Hindlimb muscle (tissue), 1 donor: ENCODE measurements at places on chromosomes 12 and 14.

DNA sequence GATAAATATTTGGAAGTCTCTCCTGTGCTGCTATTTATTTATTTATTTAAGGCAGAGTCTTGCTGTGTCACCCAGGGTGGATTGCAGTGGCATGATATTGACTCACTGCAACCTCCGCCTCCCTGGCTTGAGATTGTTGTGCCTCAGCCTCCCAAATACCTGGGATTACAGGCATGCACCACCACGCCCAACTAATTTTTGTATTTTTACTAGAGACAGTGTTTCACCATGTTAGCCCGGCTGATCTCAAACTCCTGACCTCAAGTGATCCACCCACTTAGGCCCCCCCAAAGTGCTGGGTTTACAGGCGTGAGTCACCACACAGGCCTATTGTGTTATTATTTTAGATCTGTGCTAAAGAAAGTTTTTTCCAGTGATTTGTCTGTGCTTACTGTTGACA is 225.2 kb downstream of the CCER1 start:
- DNase-seq: no peak

GRCh38 chr12:4443616-4444015 is 2.0 kb downstream of the FGF6 start:
- DNase-seq: no peak

GRCh38 chr14:38496092-38496491 is 240.2 kb upstream of the CLEC14A start:
- peak; percentile 8 for DNase-seq

DNA sequence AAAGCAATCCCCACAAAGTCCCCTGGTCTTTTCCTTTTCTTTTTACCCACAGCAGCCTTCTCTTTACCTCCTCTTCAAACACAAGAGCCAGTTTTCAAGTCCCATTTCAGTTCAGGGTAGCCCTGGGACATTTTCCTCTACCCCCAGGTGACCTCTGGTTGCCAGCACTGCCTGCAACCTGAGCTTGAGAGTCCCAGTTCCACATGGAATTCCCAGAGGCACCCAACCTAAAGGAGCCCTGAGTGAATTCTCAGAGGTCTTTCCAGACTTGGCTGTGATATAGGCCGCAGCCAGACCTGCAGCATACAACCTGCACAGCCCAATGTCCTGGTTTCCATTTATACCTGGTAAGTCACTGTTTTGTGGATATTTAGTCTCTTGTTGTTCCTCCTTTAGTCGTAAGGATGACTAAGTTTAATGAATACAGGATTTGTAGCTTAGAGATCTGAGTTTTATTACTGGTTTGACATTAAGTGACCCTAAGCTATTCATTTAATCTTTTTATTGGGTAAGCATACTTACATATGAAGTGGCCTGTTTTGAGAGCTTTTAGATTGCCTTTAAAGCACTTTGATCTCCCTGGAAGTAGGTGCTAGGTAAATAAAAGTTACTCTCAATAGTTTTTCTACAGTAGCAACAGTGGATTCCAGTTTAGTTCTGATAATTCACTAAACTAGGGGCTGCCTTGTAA is 159.8 kb downstream of the TGFB3 start:
- no peak for DNase-seq

DNA sequence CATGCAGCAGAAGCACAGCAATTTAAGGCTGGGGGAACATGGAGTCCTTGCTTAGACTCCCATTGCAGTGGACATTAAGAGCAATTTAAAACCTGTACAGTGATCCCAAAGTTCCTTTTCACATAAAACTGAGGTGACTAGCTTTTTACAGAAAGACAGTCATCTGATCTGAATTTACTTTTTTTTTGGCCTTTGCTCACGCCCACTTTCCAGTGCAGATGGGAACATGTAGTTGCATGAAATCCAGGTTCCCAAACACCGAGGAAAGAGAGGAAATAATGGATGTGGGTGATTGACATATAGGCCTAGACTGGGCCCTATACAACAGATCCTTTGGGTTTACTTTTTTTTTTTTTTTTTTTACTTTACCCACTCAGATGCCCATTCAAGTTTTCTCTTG is 126.4 kb upstream of the PTPRB start:
- DNase-seq: no peak

- DNase-seq: no peak
Measured at GRCh38 chr14:40119321-40119720, 687.1 kb upstream of the FBXO33 start.

DNA sequence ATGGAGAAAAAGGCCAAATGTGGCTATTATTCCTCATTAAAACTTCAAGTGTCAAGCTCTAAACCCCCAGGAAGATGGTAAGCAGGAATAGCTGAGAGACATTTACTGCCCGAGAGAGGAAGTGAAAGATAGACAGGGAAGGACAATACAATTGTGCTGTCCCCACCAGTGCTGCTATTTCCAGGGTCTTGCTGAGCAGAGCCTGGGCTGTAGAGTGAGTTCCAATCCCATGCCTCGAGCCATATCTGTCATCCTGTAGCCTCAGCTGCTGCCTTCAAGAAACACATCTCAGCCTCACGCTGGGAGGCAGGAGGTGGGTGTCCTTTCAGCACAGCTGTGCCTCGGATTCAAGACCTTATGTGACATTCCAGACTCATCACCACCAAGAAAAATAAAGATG is 114.0 kb downstream of the RPAP3 start:
- no peak for DNase-seq

DNA sequence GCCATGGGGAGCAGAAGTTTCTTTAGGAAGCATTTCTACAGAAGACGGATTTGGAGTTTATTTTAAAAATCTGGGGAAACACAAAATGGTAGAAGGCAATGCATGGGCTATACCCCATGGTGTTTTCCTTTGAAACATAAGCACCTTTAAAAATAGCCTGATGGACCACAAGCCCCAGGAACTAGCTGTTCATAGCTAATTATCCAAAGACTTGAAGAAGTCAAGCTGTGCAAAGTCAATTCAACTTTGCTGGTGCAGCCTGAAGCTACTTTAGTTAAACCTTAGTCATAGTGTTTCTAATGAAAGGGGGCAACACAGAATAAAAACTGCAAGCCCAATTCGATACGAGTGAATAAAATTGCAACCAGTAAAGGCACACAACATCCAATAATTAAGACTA is 732.5 kb downstream of the GALC start:
- no peak for DNase-seq

DNA sequence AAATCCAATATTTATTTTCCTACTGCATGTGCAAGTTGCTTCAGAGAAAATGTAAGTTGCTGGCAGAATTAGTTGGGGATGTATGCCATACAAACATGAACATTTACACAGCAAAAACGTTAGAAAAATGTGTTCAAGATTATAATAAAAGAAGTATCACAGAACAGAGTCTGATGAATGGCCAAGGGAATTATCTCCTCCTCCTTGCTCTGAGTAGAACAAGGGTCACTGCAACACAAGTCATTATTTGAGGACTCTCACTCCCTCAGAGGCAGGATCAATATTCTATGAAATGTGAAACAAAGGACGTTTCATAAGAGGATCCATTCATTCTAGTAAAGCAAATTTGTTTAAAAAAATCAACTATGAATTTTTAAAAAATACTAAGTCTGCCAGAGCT is 177.8 kb downstream of the PRKD1 start:
- no peak for DNase-seq

DNA sequence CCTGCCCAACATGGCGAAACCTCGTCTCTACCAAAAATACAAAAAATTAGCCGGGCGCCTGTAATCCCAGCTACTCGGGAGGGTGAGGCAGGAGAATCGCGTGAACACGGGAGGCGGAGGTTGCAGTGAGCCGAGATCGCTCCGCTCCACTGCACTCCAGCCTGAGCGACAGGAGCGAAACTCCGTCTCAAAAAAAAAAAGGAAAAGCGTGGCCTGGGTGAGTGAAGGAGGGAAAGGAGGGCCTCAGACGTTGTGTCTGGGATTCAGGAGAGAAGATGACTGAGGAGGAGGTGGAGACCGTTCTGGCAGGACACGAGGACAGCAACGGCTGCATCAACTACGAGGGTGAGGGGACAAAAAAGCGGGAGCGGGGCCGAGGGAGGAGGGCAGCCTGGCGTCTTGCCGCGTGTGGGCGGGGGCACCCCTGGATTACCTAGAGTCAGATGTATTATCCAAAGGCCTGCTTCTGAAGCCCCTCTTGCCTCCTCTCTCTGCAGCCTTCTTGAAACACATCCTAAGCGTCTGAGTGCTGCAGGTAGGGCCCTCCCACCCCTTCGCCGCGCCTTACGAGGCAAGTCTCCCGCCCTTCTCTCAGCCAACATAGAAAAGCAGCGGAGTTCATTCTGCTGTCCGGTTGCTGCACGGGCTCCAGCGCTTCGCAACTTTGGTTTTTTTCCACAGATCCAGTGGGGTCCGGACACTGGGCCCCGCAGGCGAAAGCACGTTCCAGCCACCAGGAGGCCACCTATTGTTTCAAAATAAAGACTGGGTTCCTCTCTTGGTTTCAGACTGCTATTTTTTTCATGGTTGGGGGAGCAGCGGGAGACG is 744 bp upstream of the MYL6 start:
- peak; percentile 88 for DNase-seq

- DNase-seq: no peak
Measured at GRCh38 chr12:49296836-49297694, 2.1 kb downstream of the PRPH start.

- no peak for DNase-seq
Measured at GRCh38 chr12:42124764-42125387, 19.8 kb downstream of the GXYLT1 start.

DNA sequence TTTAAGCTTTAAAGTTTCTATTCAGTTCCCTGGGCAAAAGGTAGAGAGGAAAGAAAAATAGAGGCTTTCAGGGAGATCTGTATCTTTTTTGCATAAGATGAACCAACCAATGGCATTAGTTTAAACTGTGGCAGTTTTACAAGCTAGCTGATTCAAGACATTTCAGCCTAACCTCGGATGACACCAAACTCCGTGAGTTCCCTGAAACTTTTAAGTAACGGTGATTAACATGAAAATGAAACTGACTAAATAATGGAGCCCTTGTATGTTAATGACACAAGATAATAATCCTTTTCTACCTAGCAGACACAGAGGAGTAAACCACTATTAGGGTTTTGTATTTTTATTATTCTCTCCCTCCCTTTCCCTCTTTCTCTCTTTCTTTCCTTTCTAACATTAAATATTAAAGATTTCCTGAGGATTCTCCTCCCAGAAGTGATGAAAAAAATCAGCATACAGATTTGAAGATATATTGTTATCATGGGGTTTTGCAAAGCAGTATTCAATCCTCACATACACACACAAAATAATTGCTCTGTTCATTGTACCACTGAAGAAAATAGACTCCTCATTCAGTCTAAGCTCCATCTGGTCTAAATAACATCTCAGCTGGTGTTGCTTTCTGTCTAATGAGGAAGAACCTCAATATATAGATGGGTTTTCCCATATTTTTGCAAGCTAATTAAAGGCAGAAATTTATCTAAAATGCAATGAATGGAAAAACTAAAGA is 483.8 kb downstream of the NOVA1 start:
- DNase-seq: no peak

DNA sequence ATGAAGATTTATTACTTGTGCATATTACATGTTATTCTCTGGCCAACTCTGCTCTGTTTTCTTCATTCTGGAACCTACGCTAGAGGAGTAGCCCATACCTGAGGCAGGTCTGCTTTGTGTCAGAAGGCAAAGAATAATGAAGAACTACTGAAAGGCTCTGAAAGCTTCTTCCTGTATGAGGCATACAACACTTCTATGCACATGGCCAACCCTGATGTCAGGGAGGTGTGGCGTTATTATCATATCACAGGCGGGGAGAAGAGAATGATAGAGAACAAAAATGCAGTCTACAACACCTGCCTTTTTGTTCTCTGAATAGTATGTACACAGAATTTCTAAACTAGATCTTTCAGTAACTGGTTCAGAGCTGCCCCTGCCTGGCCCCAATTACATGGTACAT is 32.5 kb upstream of the CRY1 start:
- no peak for DNase-seq

GRCh38 chr12:64286521-64286920 is 64.4 kb upstream of the KICS2 start:
- DNase-seq: no peak

DNA sequence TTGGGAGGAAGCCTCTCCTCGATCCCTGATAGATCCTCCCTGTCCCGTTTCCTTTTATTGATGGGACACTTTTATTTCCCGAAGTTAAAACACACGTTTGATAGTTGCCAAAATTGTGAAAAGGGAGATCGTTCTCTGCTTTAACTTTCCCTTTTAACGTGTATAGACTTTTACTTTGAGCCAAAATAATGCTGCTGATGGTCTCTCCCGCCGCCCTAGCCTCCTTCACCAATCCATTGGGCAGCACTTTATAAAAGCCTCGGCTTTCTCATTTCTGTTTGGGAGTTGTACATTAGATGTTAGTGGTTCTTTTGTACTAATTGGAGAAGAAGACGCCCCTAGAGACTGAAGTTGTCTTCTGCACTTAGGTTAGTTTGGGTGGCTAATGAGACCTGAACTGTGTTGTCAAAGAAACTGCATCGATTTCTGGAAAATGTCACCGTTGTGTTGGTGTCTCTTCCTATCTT is 1.4 kb downstream of the TMTC2 start:
- DNase-seq: no peak

- no peak for DNase-seq
Measured at GRCh38 chr14:68464711-68465110, 328.2 kb downstream of the ZFP36L1 start.

- no peak for DNase-seq
Measured at GRCh38 chr12:93704122-93704521, 26.9 kb downstream of the CRADD start.

DNA sequence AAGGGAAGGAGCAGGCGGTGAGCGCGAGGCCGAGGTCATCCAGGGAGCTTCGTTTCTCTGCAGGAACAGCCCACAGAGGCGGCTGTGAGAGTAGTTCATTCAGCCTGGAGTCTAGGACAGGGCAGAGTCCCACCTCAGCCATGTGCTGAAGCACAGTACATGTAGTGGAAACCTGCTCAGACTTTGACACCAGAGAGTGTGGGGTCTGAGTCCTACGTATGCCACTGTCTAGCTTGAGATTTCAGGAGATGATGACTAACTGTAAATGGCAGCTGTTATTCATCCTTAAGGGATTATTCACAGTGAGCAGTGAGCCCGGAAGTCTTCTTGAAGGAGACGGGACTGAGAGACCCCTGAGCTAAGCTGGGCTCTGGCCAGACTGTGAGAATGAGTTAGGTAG is 938 bp upstream of the SLC6A13 start:
- DNase-seq: no peak

- DNase-seq: peak; percentile 52
Measured at GRCh38 chr12:109804820-109805761, 28.1 kb downstream of the TRPV4 start.

- DNase-seq: no peak
Measured at GRCh38 chr12:3568695-3569094, 77.7 kb downstream of the PRMT8 start.

GRCh38 chr12:12405882-12406281 is 49.0 kb downstream of the BORCS5 start:
- no peak for DNase-seq

GRCh38 chr14:96058576-96059200 is 19.5 kb downstream of the C14orf132 start:
- no peak for DNase-seq

DNA sequence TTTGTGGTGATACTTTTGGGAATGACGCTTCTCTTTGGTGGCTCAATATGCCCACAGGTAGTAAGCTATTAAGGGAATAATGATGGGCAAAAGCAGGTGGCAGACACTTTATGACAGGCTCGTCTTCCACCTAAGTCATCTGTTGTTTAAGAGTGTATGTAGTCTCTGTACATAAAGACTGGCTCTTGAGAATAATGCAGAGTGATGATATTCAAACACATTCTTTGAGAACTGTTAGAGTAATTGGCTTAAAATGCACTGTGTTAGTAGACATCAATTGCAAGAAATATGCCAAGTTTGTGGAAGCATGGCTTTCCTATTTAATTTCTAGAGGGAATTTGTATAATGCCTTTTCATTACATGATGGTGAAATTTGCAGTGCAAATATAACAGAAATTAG is 694.8 kb upstream of the MIS18BP1 start:
- DNase-seq: no peak
